ENCODE measurements at places on chromosomes 7 and 10.

GRCh38 chr10:73094986-73095480 is 1.6 kb downstream of the P4HA1 start:
- no peak for DNase-seq

DNA sequence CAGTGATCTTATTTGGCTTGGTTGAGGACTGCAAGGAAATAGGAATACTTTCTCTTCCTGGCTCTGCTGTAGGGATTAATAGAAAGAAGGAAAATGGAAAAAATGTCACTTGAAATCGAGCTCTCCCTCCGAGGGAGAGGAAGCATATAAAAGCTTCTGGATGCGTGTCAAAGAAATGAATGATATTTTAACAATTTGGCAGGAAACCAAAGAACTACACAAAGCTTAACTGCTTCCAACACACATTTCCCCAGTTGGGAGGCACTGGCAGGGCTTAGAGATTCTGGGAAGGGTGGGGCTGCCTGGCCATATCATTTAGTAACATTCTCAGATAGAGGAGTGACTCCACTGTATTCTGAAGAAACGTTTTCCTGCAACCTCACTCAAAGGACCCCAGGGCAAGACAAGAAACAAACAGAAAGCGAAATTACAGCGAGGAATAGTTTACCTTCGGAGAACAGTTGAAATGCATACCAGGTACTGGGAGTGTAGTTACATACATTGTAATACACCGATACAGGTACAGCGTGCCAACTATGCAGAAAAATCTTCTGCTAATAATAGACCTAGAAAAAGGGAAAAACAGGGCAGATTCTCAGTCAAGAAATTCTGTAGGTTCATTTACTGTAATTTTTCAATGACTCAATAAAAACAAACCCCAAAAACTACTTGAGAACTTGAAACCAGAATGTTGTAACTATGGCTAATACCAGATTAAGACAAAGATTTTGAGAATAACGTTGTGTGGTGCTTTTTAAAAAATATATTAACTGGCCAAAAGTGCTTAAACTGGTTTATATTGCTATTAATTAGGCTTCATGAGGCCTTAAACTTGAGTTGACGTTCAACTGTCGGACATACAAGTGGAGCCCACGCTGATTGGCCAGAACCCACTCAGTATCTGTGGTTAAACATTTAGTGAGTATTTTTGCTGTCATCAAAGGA is 75.7 kb upstream of the ASAH2 start:
- no peak for DNase-seq

- DNase-seq: no peak
Measured at GRCh38 chr10:11901036-11901301, 77.8 kb downstream of the PROSER2 start.

DNA sequence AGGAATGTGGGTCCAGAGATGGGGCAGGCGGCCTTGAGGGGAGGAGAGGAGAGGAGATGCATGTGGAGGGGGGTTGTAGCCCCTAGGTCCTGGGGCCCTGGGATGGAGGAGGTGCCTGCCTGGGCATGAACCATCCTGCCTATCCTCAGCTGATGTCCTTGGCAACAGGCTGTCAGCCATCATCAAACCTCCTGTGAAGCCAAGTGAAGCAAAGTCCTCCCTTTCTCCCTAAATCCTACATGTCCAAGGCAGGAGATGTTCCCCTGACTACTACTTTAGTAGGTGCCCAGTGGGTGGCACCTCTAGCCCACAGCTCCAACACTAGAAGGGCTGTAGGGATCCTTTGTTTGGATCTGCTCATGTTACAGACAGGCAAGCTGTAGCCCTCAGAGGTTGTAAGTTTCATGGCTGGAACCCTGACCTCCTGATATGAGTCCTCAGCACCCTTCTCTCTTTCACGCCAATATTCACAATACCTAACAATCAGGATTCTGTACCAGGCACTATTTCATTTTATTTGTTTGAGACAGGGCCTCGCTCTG is 66.6 kb upstream of the SYPL1 start:
- DNase-seq: peak; percentile 23

DNA sequence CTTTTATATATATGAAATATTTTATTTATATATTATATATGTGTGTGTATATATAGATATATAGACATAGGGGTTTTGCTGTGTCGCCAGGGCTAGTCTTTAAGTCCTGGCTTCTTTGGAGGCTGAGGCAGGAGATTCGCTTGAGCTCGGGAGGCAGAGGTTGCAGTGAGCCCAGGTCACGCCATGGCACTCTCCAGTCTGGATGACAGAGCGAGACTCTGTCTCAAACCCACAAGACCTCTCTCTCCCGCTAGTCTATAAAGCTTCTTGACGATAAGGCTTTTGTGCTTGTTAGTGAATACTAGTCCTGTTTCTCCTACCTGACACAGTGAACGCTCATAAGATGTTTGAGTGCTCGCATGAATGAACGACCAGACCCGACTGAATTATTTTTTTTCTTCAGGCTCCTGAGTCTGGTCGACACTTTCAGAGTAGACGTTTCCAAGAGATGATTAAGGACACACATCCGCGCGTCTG is 577 bp upstream of the DDX21 start:
- no peak for DNase-seq

Measured in NCI-H1930 (cell line).